ENCODE measurements at places on chromosomes 4 and X.
A peak's percentile ranks its signal among the peaks of the same experiment; 100 is the strongest.

GRCh38 chr4:162836773-162837172 lies 329.9 kb downstream of the NAF1 start:
- DNase-seq, result no peak

DNA sequence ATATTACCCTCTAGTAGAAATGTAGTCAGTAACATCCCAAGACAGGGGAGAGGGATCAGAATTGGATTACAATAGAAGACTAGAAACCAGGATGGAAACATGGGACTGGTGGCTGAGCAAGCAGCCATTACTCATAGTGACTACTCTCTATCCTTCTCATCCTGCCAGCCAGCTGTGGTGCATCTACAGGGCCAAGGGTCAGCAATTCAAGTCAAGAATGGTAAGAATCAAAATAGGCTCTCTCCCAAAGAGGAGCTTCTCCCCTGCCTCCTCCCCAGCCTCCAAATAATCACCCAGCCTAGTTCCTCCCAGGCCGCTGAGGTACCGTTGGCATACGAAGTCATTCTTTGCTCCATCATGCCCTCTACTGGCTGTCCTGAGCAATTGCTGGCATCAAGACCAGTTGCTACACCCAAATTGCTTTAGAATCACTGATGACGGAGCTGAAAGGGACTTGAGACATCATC lies 19.4 kb downstream of the AWAT2 start:
- peak; percentile 3 for DNase-seq

DNA sequence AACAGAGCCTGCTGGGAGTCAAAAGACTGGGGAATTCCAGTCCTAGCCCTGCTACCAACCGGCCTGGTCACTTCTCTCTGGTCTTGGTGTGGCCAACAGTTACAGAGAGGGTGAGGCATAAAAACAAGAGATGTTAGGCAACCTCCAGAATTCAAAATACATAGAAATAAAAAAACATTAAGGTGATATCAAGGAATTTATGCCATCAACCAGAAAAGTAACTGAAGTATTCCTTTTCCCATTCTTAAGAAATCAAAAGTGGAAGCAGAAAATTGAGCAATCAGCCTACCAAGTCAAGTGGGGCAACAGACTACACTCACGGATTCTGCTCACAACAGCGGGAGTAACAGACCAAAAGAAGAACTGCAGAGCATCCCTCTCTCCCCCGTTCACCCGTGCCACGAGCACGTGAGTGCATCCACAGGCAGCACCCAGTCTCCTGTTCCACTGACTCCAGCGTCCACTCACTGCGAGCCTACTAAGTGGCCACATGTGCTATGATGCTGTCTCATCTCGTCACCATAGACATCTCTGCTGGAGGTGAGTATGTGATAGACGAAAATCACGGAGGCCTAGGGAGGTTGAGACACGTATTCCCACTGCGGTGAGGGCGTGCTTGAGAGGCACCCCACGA lies 29.3 kb downstream of the AFAP1 start:
- DNase-seq, result no peak

DNA sequence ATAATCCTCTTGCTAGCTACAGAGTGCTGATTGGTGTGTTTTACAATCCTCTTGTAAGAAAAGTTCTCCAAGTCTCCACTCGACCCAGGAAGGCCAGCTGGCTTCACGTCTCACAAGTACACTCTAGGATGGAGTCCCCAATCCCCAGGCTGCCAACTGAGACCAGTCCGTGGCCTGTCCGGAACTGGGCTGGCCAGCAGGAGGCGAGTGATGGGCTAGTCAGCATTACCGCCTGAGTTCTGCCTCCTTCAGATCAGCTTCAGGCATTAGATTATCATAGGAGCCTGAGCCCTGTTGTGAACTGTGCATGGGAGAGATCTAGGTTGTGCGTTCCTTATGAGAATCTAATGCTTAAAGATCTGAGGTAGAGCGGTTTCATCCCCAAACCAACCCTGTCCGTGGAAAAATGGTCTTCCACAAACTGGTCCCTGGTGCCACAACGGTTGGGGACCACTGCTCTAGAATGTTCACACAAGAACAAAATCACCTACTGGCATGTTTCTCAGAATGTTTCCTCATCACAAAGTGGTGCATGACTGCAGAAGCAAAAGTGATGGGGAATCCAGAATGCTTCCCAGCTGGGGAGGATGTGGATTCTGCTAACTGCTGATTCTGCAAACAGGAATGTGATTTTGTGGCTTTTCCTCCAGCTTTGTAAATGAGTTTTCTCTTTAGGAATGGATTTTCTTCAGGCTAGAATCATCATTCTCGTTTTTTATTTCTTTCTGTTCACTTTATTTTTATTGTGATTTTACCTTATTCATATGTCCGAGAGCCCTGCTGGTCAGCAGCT lies 40.9 kb downstream of the SEPTIN11 start:
- DNase-seq, result no peak

GRCh38 chrX:118727686-118728339 lies 407 bp downstream of the IL13RA1 start:
- DNase-seq, result no peak
